Pancreas (tissue), 10 donors: ENCODE measurements at places on chromosomes 5 and 9. TPM values are rescaled to one million over a fixed set of nuclear protein-coding genes. Genes with fewer than 3 reads are reported as not detected.

Gene TAF1L
- 0.03 TPM for total RNA-seq

Gene SERF1A
- 1.9 TPM for total RNA-seq

Gene SAPCD2
- total RNA-seq, result 0.69 TPM

Gene ZER1
- total RNA-seq, result 17.8 TPM

Gene ENC1
- total RNA-seq, result 28.7 TPM

Gene PNPLA7
- 23.8 TPM for total RNA-seq

Gene DNM1
- total RNA-seq, result 19.3 TPM

- H3K27ac ChIP-seq, result no peak overlapping the region
- no peaks in the 10 kb centered on the region for H3K4me1 ChIP-seq
- DNase-seq, result no peak
- no peaks in the 10 kb centered on the region for H3K27me3 ChIP-seq
These were observed 75.6 kb upstream of the SPIN1 start for GRCh38 chr9:88312517-88313103.

DNA sequence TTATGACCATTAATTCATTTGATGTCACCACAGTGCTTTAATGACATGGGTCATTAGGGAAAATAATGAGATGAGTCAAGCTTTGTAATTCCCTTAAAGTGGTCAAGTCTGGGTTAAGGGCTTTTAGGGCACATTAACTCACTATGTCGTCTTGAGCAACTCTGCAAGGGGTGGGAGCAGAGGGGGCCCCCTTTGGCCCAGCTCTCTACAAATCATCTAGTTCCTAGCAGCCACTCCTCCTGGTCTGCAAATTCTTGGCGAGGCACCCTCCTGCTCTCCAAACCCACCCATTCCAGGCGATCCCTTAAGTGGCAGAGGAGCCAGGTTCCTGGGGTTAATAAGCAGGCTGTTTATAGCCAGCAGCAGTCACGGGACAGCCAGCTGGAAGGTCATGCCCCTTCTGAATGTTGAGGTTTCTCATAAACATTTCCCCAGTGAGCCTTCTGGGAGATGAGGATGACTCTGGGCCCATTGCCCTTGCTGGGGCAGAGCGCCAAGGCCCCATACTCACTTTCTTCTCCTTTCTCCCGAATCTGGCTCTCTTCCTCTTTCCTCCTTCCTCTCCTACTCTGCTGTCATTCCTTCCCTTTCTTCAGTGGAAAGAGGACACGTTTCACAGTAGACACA lies 14.3 kb upstream of the GPX3 start:
- no peak for DNase-seq
- H3K36me3 ChIP-seq, result no peaks in the 10 kb centered on the region
- no peaks in the 10 kb centered on the region for H3K27me3 ChIP-seq
- H3K27ac ChIP-seq, result peak overlapping the region; percentile 13
- H3K4me1 ChIP-seq, result no peaks in the 10 kb centered on the region

- H3K36me3 ChIP-seq, result no peaks in the 10 kb centered on the region
- no peaks in the 10 kb centered on the region for H3K27me3 ChIP-seq
- H3K27ac ChIP-seq, result no peak overlapping the region
- no peaks in the 10 kb centered on the region for H3K4me1 ChIP-seq
- no peak for DNase-seq
These were observed 60.7 kb downstream of the PRELID2 start for GRCh38 chr5:145774442-145774841.

DNA sequence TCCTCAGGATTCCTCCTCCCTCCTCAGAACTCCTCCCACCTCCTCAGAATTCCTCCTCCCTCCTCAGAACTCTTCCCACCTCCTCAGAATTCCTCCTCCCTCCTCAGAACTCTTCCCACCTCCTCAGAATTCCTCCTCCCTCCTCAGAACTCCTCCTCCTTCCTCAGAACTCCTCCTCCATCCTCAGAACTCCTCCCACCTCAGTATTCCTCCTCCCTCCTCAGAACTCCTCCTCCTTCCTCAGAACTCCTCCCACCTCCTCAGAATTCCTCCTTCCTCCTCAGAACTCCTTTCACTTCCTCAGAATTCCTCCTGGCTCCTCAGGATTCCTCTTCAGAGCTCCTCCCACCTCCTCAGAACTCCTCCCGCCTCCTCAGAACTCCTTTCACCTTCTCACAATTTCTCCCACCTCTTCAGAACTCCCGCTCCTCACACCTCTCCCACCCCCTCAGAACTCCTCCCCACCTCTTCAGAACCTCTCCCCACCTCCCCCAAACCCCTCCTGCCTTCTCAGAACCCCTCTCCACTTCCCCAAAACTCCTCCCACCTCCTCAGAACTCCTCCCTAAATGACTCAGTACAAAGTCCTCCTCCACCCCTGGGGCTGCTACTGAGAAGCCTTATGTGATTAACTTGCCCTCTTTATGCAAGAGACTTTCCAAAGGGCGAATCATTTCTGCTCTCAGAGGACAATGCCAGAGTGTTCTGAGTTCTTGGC lies 23.2 kb downstream of the SLC46A2 start:
- no peaks in the 10 kb centered on the region for H3K4me1 ChIP-seq
- no peaks in the 10 kb centered on the region for H3K36me3 ChIP-seq
- no peak overlapping the region for H3K27ac ChIP-seq
- DNase-seq, result no peak
- no peaks in the 10 kb centered on the region for H3K27me3 ChIP-seq
- H3K4me3 ChIP-seq, result no peak overlapping the region

DNA sequence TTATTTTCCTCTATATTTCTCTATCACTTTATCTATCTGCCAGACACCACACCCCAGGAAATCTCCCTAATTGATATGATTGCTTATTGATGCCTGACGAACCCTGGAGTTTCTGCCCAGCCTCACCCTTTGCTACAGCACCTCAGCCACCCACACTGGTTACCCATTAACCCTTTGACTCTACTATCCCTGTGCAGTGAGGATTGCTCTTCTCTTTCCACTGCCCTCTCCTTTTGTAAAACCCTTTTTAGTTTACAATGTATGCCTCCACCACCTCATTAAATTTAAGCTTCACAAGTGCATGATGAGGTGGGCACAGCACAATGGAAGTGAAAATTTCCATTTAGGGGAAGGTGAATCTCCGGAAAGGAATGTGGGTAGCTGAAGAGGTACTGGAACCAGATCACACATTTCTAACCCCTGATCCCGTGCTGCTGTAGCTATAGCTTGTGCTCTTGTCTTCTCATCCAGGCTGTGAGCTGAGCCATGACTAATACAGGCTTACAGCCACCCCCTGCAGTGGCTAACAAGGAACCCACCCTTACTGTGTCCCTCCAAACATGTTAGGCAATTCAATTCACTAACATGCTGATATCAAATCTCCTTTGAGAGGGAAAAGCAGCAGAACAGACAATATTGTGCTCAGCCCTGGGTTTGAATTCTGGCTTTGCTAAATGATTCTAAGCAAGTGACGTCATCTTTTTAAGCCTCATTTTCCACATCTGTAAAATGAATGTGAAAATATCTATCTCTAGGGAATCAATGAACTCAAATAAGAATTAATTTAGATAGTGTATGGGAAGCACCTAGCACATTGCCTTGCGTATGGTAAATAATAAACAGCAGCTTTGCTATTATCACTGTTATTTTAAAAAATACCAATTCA lies 186.9 kb upstream of the TRIM32 start:
- no peaks in the 10 kb centered on the region for H3K36me3 ChIP-seq
- no peak for DNase-seq

- no peaks in the 10 kb centered on the region for H3K27me3 ChIP-seq
- DNase-seq, result no peak
- H3K4me3 ChIP-seq, result no peak overlapping the region
- H3K4me1 ChIP-seq, result no peaks in the 10 kb centered on the region
- no peaks in the 10 kb centered on the region for H3K36me3 ChIP-seq
These were observed 127.4 kb downstream of the SCAMP1 start for GRCh38 chr5:78487846-78488245.

DNA sequence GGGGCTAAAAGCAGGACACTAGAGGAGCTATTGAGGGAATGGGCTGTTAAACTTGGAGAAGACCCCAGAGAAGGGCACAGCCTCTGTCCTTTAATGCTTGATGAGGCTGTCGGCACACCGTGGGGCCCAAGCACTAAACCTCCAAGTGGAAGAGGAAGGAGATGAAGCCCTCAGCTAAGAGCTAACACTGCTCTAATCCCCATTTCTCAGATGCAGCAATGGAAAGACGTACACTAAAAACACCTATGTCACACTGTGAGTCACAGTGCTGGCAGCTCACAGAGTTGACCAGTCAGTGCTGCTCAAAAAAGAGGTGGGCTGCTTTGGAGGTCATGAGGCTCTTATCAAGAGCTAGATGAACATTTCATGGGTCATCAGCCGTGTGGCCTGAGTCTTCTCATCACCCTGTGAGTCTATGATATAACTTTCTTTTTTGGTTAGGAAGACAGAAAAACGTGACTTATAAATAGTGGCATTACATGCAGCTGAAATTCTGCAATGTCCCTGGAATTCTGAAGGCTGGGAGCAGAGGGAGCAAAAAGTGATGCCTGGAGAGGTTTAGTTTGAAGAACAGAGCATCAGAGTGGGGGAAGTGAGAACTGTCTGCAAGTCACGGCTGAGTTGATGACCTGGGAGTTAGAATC lies 21.5 kb downstream of the TNFSF8 start:
- no peaks in the 10 kb centered on the region for H3K27me3 ChIP-seq
- no peak for DNase-seq
- H3K4me3 ChIP-seq, result no peak overlapping the region
- H3K27ac ChIP-seq, result no peak overlapping the region
- H3K36me3 ChIP-seq, result no peaks in the 10 kb centered on the region

- DNase-seq, result no peak
- no peaks in the 10 kb centered on the region for H3K27me3 ChIP-seq
- no peak overlapping the region for H3K4me3 ChIP-seq
- H3K4me1 ChIP-seq, result no peaks in the 10 kb centered on the region
- H3K36me3 ChIP-seq, result no peaks in the 10 kb centered on the region
These were observed 5.2 kb downstream of the F2R start for GRCh38 chr5:76720988-76721569.

GRCh38 chr9:88772575-88772974 lies 218.7 kb upstream of the S1PR3 start:
- no peak for DNase-seq
- no peak overlapping the region for H3K27ac ChIP-seq
- H3K4me1 ChIP-seq, result no peaks in the 10 kb centered on the region
- H3K36me3 ChIP-seq, result no peaks in the 10 kb centered on the region

- DNase-seq, result no peak
- no peak overlapping the region for H3K27ac ChIP-seq
- no peaks in the 10 kb centered on the region for H3K27me3 ChIP-seq
These were observed 393.9 kb upstream of the RIOK2 start for GRCh38 chr5:97576956-97577355.

DNA sequence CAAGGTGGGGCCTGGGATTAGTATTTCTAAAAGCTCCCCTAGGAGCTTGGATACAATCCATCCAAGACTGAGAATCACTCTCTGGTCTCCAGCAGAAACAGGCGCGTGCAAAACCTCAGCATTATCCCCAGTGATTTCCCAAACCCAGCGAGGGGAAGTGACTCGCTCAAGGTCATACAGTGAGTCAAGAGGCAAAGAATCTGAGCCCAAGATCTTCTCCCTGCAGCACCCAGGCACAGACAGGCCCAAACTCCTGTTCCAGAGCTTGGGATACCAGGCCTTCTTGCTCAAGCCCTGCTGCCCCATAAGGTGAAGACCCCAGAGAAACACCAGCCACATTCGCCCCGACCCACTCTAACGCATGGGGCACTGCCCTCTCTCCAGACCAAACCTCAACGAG lies 33.2 kb downstream of the SHB start:
- no peaks in the 10 kb centered on the region for H3K27me3 ChIP-seq
- H3K36me3 ChIP-seq, result no peaks in the 10 kb centered on the region
- H3K4me1 ChIP-seq, result peaks cover 18% of the 10 kb centered on the region
- H3K4me3 ChIP-seq, result no peak overlapping the region

GRCh38 chr5:39092581-39093351 lies 18.6 kb upstream of the RICTOR start:
- no peak overlapping the region for H3K4me3 ChIP-seq
- no peak overlapping the region for H3K27ac ChIP-seq
- H3K36me3 ChIP-seq, result no peaks in the 10 kb centered on the region
- H3K27me3 ChIP-seq, result no peaks in the 10 kb centered on the region

DNA sequence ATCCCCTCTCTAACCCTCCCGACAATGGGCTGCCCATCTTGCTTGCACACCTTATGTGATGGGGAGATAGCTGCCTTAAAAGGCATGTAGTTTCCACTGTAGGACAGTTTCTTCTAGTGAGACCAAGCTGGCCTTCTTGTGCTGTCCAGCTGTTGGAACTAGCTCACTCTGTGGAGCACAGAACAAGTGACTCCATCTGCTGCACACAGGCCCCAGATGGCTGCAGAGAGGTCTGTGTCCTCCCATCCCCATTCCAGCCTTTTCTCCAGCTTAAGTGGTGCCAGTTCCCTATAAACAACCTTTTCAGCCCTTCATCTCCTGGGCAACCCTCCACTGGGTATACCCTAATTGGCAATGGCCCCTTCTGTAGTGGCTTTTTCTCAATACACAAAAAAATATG lies 18.7 kb upstream of the PSD2 start:
- no peak overlapping the region for H3K4me3 ChIP-seq
- no peaks in the 10 kb centered on the region for H3K4me1 ChIP-seq
- no peak overlapping the region for H3K27ac ChIP-seq

- DNase-seq, result no peak
- no peak overlapping the region for H3K27ac ChIP-seq
- no peak overlapping the region for H3K4me3 ChIP-seq
- H3K4me1 ChIP-seq, result no peaks in the 10 kb centered on the region
- no peaks in the 10 kb centered on the region for H3K27me3 ChIP-seq
These were observed 301.1 kb downstream of the EFNA5 start for GRCh38 chr5:107369622-107370021.

GRCh38 chr5:139985733-139986132 lies 57.4 kb downstream of the NRG2 start:
- no peak overlapping the region for H3K27ac ChIP-seq
- H3K4me3 ChIP-seq, result no peak overlapping the region
- H3K36me3 ChIP-seq, result no peaks in the 10 kb centered on the region
- H3K27me3 ChIP-seq, result no peaks in the 10 kb centered on the region

- no peaks in the 10 kb centered on the region for H3K36me3 ChIP-seq
- peaks cover 56% of the 10 kb centered on the region for H3K4me1 ChIP-seq
- no peak overlapping the region for H3K27ac ChIP-seq
These were observed 16.3 kb downstream of the ARHGEF28 start for GRCh38 chr5:73642344-73642743.

GRCh38 chr9:93590609-93591234 lies 14.3 kb downstream of the PHF2 start:
- H3K27me3 ChIP-seq, result no peaks in the 10 kb centered on the region
- H3K27ac ChIP-seq, result no peak overlapping the region
- no peaks in the 10 kb centered on the region for H3K36me3 ChIP-seq
- no peak overlapping the region for H3K4me3 ChIP-seq
- peaks cover 26% of the 10 kb centered on the region for H3K4me1 ChIP-seq
- DNase-seq, result no peak
